ENCODE measurements at places on chromosomes 7 and 10.

DNA sequence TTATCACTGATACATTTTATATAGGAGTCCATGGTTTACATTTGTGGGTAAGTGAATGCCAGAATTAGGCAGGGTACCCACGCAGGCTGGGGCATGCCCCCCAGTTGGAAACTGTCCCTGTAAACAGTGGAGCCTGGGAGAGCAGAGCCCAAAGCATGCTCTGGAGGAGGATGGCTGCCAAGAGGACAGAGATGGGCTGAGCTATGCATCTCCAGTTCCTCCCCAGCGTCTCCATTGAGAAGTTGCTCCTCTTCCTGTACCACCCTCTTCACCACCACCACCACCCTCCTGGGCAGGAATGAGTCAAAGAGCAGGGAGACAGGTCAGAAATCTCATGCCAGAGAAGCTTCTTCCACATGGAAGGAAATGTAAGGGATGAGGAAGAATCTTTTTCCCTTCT, 67.7 kb upstream of the KMT2E start:
- no peak for DNase-seq
- H3K36me3 ChIP-seq, result no peaks in the 10 kb centered on the region
- no peak overlapping the region for H3K27ac ChIP-seq

GRCh38 chr7:67659091-67659490, 662.5 kb downstream of the TYW1 start:
- H3K4me3 ChIP-seq, result no peak overlapping the region
- no peaks in the 10 kb centered on the region for H3K27me3 ChIP-seq
- no peaks in the 10 kb centered on the region for H3K4me1 ChIP-seq
- no peak for DNase-seq

GRCh38 chr7:93890041-93890463, 501 bp downstream of the TFPI2 start:
- no peaks in the 10 kb centered on the region for H3K4me1 ChIP-seq
- no peak for DNase-seq

- no peaks in the 10 kb centered on the region for H3K4me1 ChIP-seq
- no peaks in the 10 kb centered on the region for H3K36me3 ChIP-seq
Measured at GRCh38 chr10:131808370-131808930, 92.4 kb upstream of the PPP2R2D start.

DNA sequence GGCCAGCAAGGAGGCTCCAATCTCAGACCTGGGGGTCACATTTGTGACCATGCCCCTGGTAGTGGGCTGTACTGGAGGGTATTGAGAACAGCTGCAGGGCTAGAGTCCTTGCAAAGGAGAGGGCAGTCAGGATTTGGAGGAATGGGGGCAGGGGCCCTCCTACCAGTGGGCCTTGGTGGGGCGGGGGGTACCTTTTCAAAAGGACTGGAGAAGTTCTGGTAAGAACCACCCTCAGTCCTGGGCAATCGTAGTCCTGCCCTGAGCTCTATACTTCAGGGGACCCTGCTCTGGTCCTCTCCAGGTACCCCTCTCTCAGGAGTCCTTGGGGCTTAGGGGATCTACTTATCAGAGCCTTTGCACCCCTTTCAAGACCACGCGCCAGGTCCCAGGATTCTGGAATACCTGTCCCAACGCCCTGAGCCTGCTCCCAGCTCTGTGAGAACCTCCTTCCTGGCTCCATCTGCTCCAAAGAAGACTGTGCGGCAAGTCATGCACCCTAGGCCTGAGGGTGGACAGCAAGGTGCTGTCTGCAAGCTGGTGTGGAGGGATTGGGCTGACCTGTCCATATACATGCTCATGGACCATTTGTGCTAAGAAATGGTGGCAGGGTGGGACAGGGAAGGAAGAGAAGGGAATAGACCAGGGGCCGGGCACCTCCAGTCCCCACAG, 134.1 kb upstream of the EEPD1 start:
- no peak for DNase-seq
- H3K4me1 ChIP-seq, result no peaks in the 10 kb centered on the region
- H3K27ac ChIP-seq, result no peak overlapping the region
- no peaks in the 10 kb centered on the region for H3K27me3 ChIP-seq
- H3K36me3 ChIP-seq, result no peaks in the 10 kb centered on the region
- H3K4me3 ChIP-seq, result no peak overlapping the region

DNA sequence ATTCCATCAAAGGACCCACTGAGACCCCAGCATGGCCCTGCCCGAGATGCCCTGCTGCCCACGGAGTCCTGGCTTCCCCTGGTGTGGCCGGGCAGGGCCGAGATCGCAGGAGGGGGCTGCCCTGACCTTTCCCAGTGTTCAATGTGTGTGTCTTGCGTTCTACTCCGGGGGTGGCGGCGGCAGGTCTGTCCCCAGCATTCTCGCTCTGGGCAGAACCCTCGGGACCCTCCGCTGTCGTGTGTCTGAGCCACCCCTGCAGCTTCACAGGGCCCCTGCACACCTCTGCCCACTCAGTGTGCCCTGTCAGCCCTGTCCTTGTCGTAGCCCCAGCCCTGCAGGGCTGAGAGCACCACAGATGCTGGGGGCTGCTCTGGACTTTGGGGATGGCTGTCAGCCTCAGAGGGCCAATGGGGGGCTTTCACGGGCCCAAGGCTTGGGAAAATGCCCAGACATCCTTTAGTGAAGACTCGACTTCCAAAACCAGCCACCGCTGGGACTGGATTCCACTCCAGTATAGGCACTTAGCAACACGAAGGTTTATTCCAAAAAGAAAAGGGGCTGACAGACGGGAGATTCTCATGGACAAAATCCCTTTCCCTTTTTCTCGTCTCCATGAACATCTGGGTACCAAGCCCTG, 30.0 kb upstream of the KNDC1 start:
- no peak for DNase-seq
- no peaks in the 10 kb centered on the region for H3K27me3 ChIP-seq
- H3K36me3 ChIP-seq, result no peaks in the 10 kb centered on the region
- H3K27ac ChIP-seq, result no peak overlapping the region
- H3K4me3 ChIP-seq, result no peak overlapping the region

DNA sequence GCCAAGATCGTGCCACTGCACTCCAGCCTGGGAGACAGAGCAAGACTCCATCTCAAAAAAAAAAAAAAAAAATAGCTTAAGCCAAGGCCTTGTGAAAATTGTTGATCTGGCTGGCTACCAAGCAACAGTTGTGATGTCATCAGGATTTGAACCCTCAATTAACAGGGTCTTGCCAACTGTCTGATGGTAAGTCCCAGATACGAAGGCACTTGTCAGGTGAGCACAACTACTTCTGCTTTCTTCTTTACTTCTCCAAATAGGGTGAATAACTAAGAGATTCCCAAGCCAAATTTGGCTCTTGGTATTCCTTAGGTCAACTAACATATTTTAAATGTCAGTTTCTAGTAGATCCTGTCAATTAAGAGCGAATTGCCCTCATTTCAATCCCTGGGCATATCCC, 47.4 kb downstream of the ANKRD61 start:
- H3K27ac ChIP-seq, result no peak overlapping the region
- no peaks in the 10 kb centered on the region for H3K36me3 ChIP-seq
- no peak for DNase-seq

DNA sequence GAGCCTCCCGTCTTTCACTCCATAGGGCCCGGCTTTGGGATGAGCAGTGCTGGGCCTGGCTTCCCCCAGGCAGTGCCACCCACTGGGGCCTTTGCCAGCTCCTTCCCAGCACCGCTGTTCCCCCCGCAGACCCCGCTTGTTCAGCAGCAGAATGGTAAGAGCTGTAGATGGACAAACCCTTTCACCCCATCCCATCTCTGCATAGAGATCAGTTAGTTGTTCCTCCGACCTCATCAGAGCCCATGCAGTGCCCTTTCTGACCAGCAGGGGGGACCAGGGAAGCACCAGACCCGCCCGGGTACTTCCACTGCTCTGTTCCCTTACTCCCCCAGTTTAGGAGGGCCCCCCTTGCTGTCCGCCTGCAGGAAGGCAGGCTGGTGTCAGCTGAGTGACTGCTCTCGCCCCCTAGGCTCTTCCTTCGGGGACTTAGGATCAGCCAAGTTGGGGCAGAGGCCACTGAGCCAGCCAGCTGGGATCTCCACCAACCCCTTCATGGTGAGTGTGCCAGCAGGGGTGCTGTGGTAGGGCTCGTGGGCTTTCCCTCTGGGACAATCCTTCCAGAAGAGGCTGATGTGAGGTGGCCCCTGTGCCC, 9.8 kb downstream of the SAP25 start:
- H3K27ac ChIP-seq, result no peak overlapping the region
- H3K27me3 ChIP-seq, result no peaks in the 10 kb centered on the region
- H3K4me1 ChIP-seq, result no peaks in the 10 kb centered on the region
- H3K36me3 ChIP-seq, result no peaks in the 10 kb centered on the region
- no peak for DNase-seq
- no peak overlapping the region for H3K4me3 ChIP-seq

DNA sequence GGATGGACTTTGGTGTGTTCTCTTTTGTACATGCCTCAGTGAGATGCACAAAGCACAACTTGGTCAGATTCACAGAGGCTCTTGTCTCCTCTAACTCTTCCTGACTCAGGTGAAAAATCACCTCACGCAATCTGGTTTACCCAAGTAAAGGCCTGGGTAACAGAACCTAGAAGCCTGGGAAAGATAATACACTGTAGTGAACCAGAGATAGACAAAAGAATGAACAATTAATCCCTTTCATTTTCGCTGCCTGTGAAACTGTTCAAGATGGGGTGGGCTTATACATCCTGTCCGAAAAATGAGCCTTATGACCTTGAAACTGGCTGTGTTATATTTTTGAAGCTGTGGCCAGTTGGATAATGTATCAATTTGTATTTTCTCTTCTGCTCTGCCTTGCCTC, 678.9 kb upstream of the TEX47 start:
- no peak overlapping the region for H3K27ac ChIP-seq
- no peaks in the 10 kb centered on the region for H3K27me3 ChIP-seq
- no peaks in the 10 kb centered on the region for H3K4me1 ChIP-seq
- no peak overlapping the region for H3K4me3 ChIP-seq
- no peaks in the 10 kb centered on the region for H3K36me3 ChIP-seq

- H3K27me3 ChIP-seq, result no peaks in the 10 kb centered on the region
- no peaks in the 10 kb centered on the region for H3K36me3 ChIP-seq
- no peak for DNase-seq
- H3K4me1 ChIP-seq, result peaks cover 8% of the 10 kb centered on the region
- H3K4me3 ChIP-seq, result no peak overlapping the region
Measured at GRCh38 chr7:135798095-135798494, 49.5 kb upstream of the FAM180A start.

- H3K27me3 ChIP-seq, result no peaks in the 10 kb centered on the region
- no peak overlapping the region for H3K27ac ChIP-seq
- H3K4me3 ChIP-seq, result no peak overlapping the region
- DNase-seq, result no peak
- no peaks in the 10 kb centered on the region for H3K4me1 ChIP-seq
Measured at GRCh38 chr7:22715969-22716368, 11.0 kb upstream of the IL6 start.

GRCh38 chr10:132363921-132364593, 32.1 kb downstream of the LRRC27 start:
- no peaks in the 10 kb centered on the region for H3K36me3 ChIP-seq
- DNase-seq, result no peak
- no peaks in the 10 kb centered on the region for H3K27me3 ChIP-seq
- no peaks in the 10 kb centered on the region for H3K4me1 ChIP-seq
- no peak overlapping the region for H3K27ac ChIP-seq

DNA sequence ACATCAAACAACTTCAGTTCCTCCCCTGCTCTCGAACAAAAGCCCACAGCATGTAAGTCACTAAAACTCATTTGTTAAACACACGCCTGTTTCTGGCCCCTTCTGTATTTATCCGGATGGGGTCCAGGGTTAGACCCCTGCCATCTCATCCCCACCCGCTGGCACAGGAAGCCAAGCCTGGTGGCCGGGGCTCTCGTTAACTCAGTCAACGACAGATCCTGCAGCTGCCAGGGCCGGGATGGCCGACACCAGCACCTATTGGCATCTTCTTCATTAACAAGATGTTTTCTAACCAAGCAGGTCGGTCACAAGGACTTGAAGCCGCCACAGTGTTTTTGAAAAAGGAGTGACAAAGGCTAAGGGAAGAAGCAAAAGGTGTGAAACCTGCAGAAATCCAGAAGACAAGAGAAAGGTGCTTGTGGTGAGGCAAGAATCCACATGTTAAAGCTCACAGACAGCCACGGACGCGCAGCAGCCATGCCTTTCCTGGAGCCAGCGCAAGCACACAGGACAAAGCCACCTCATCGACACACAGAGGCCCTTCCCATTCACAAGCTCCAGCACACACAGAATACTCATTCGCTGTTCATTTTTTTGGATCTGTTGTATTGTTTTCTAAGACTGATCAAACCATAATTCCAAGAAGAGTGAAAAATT, 202.7 kb downstream of the DIP2C start:
- no peaks in the 10 kb centered on the region for H3K27me3 ChIP-seq
- no peaks in the 10 kb centered on the region for H3K4me1 ChIP-seq
- H3K4me3 ChIP-seq, result no peak overlapping the region
- no peaks in the 10 kb centered on the region for H3K36me3 ChIP-seq
- DNase-seq, result no peak

GRCh38 chr10:111231779-111232178, 154.9 kb downstream of the ADRA2A start:
- no peak overlapping the region for H3K4me3 ChIP-seq
- H3K27me3 ChIP-seq, result peaks cover 15% of the 10 kb centered on the region
- no peaks in the 10 kb centered on the region for H3K4me1 ChIP-seq
- H3K36me3 ChIP-seq, result no peaks in the 10 kb centered on the region

DNA sequence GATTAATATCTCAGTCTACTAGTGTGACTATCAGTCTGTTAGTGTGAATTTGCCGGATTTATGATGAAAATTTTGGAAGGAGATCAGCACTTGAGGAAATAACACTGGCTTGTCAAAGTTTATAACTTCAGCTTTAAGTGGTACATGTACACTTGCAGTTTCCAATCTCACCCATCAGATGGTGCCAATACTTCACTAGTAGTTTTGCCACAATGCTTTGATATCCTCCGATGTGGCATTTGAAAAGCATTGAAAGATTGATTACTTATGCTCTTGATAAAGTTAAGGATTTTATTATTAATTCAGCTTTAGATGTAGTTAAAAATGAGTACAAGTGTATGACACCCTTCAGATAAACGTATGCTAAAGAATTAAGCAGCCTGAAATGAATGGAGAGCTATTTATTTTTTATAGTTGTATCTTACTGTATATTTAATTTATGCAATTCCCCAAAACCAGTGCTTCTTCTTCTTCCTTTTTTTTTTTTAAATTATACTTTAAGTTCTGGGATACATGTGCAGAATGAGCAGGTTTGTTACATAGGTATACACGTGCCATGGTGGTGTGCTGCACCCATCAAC, 98.2 kb downstream of the ANLN start:
- H3K4me1 ChIP-seq, result no peaks in the 10 kb centered on the region
- no peaks in the 10 kb centered on the region for H3K27me3 ChIP-seq
- H3K36me3 ChIP-seq, result no peaks in the 10 kb centered on the region
- H3K4me3 ChIP-seq, result no peak overlapping the region

DNA sequence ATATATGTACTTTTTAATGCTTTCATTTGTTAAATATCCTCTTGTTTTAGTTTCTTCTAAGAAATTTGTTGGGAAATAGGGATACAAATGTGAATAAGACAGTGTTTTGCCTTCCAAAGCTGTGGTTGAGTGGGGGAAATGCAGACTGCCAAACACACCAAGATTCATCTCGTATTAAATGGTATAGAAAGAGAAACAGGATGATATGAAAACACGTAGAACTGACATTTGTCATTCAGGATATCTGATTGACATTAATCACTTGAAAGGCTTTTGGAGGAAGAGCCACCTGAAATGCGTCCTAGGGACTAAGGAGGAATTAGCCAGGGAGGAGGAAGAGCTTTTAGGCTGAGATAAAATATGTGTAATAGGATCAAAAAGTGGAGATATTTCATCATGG, 287.4 kb upstream of the SEMA3C start:
- no peaks in the 10 kb centered on the region for H3K27me3 ChIP-seq
- no peaks in the 10 kb centered on the region for H3K36me3 ChIP-seq
- no peak overlapping the region for H3K4me3 ChIP-seq
- no peak overlapping the region for H3K27ac ChIP-seq
- H3K4me1 ChIP-seq, result no peaks in the 10 kb centered on the region
- DNase-seq, result no peak
